ENCODE measurements at places on chromosomes 4 and X. TPM values are rescaled to one million over a fixed set of nuclear protein-coding genes. Genes with fewer than 3 reads are reported as not detected.

GRCh38 chr4:26330186-26330787 is 9.5 kb downstream of the RBPJ start:
- no peaks in the 10 kb centered on the region for H3K36me3 ChIP-seq
- H3K27ac ChIP-seq, result no peak overlapping the region
- peaks cover 17% of the 10 kb centered on the region for H3K4me1 ChIP-seq

DNA sequence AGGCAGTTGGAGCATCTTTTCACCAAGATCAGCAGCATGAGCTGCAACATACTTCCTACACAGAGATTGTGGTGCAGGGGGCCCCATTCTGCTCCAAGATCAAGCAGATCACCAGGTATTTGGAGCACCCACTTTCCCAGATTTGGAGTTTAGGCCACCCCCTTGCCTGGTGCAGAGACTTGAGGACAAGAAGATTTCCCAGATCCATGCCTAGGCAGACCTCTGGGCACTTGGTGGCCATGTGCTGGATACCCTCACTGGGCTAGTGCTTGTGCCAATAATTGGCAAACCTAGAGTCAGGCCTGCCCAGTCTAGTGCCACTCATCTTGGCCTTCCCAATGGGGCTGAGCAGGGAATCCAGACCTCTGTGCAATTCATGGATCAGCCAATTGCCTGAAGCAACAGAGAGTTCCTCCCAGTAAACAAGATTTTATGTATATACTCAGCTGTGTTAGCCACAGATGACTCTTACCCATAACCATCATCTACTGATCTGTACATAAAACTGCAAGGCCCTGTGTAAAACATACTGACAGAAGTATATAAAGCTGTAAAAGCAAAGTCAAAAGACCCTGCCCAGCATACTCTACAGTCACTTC is 228.4 kb upstream of the EMCN start:
- DNase-seq, result peak; percentile 5
- H3K27me3 ChIP-seq, result no peaks in the 10 kb centered on the region
- H3K4me1 ChIP-seq, result no peaks in the 10 kb centered on the region
- no peak overlapping the region for H3K27ac ChIP-seq
- no peak overlapping the region for H3K4me3 ChIP-seq

DNA sequence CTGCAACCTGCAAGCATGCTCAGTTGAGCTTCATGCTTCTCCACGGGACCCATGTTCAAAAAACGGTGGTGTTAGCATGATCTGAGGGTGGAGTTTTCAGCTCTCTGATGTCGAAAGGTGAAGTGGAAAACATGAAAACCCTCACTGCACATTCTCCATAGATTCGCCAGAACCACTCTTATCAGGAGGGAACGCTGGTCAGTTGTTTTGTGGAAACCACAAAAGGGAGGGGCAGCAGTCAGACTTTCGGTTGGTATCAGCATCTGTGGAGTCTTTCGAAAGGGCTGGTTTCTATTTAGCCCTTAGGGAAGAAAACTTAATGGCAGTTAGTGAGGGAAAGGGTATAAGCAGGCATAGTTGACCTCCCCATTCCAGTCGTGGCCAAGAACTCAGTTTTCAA is 12.6 kb downstream of the PPA2 start:
- no peak overlapping the region for H3K27ac ChIP-seq
- H3K36me3 ChIP-seq, result 0 out of 2 replicates have a peak, but pooled peaks cover 2% of the 10 kb centered on the region
- no peaks in the 10 kb centered on the region for H3K27me3 ChIP-seq

DNA sequence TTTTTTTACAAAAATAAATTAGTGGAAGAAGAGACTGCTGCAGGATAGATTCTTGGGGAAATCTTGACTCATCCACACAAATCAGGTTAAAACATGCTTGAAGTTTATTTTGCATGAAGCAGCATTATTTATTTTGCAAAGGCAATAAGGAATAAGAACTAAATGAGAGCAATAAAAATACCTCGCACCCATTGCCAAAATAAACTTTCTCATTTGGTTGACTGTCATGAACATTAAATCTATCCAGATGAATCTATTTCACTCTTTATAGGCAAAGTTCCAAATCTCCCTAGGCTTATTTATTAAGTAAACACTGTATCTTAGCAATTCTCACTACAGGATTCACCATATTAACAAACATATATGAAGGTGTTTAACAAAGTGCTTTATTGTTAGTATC is 58.9 kb downstream of the HOPX start:
- peak overlapping the region; percentile 66 for H3K27ac ChIP-seq
- H3K4me1 ChIP-seq, result peaks cover 26% of the 10 kb centered on the region
- no peak overlapping the region for H3K4me3 ChIP-seq
- no peaks in the 10 kb centered on the region for H3K27me3 ChIP-seq
- peak; percentile 88 for DNase-seq

GRCh38 chrX:136387951-136388502 is 87.3 kb downstream of the ADGRG4 start:
- H3K4me3 ChIP-seq, result no peak overlapping the region
- no peaks in the 10 kb centered on the region for H3K36me3 ChIP-seq
- no peak overlapping the region for H3K27ac ChIP-seq
- DNase-seq, result no peak

- peaks cover 3% of the 10 kb centered on the region for H3K36me3 ChIP-seq
- peaks cover 3% of the 10 kb centered on the region for H3K4me1 ChIP-seq
- no peak overlapping the region for H3K27ac ChIP-seq
- no peak overlapping the region for H3K4me3 ChIP-seq
- peak; percentile 42 for DNase-seq
These were observed 131.6 kb downstream of the PDS5A start for GRCh38 chr4:39846120-39846519.

DNA sequence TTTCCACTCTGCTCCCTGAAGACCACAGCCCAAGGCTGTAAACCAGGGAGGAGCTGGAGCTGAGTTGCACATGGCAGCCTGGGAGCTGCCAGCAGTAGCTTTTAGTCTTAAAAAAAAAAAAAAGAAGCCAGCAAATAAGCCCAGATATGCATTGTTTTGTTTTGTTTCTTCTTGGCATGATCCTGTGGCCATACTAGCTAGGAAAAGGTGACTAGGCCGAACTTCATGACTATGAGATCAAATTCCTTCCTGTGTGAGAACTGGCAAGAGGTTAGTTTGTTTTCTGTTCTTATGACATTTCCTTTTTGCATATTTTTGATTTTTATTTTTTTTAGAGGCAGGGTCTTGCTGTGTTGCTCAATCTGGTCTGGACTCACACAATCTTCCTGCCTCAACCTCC is 323.3 kb downstream of the DCTD start:
- H3K36me3 ChIP-seq, result no peaks in the 10 kb centered on the region
- H3K4me1 ChIP-seq, result no peaks in the 10 kb centered on the region
- H3K27me3 ChIP-seq, result no peaks in the 10 kb centered on the region
- H3K4me3 ChIP-seq, result no peak overlapping the region
- no peak for DNase-seq

GRCh38 chr4:110869862-110870572 is 247.1 kb upstream of the PITX2 start:
- H3K4me1 ChIP-seq, result no peaks in the 10 kb centered on the region
- no peaks in the 10 kb centered on the region for H3K36me3 ChIP-seq
- no peak overlapping the region for H3K4me3 ChIP-seq
- no peak overlapping the region for H3K27ac ChIP-seq
- DNase-seq, result no peak

GRCh38 chr4:102322736-102323135 is 22.5 kb downstream of the SLC39A8 start:
- no peak for DNase-seq
- H3K4me3 ChIP-seq, result no peak overlapping the region
- no peaks in the 10 kb centered on the region for H3K36me3 ChIP-seq
- no peaks in the 10 kb centered on the region for H3K27me3 ChIP-seq
- H3K27ac ChIP-seq, result no peak overlapping the region

DNA sequence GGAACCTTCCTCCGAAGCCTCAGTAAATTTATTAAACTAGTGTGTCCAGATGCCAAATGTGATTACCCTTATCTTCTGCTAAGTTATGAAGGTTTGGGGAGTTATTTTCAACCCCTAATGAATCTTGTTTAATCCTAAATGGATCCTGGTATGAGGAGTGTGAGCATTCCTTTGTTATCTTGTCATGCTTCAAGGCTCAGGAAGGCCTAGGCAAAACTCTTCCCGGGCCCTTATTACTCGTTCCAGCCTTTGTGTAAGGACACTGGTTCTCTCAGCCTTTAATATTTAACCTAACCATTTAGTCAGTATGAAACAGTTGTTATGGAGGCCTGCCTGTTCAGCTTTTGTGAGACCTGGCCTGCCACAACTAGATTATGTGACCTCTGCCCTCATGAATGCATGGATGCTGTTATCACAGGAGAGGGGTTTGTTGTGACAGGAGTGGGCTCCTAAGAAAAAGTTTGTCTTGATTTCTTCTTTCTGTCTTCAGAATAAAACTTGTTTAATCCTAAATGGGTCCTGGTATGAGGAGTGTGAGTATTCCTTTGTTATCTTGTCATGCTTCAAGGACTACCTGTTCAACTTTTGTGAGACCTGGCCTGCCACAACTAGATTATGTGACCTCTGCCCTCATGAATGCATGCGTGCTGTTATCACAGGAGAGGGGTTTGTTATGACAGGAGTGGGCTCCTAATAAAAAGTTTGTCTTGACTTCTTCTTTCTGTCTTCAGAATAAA is 181.7 kb downstream of the SLC39A8 start:
- H3K4me3 ChIP-seq, result no peak overlapping the region
- no peak overlapping the region for H3K27ac ChIP-seq

- H3K27ac ChIP-seq, result no peak overlapping the region
- no peak overlapping the region for H3K4me3 ChIP-seq
These were observed 433.1 kb upstream of the FAM241A start for GRCh38 chr4:111712093-111712677.

The FAM236C gene
- not detected for total RNA-seq

The HOPX gene
- total RNA-seq, result not detected

The JCHAIN gene
- total RNA-seq, result not detected

All from PC-3 (cell line).